ENCODE measurements at places on chromosomes 12 and 14.

DNA sequence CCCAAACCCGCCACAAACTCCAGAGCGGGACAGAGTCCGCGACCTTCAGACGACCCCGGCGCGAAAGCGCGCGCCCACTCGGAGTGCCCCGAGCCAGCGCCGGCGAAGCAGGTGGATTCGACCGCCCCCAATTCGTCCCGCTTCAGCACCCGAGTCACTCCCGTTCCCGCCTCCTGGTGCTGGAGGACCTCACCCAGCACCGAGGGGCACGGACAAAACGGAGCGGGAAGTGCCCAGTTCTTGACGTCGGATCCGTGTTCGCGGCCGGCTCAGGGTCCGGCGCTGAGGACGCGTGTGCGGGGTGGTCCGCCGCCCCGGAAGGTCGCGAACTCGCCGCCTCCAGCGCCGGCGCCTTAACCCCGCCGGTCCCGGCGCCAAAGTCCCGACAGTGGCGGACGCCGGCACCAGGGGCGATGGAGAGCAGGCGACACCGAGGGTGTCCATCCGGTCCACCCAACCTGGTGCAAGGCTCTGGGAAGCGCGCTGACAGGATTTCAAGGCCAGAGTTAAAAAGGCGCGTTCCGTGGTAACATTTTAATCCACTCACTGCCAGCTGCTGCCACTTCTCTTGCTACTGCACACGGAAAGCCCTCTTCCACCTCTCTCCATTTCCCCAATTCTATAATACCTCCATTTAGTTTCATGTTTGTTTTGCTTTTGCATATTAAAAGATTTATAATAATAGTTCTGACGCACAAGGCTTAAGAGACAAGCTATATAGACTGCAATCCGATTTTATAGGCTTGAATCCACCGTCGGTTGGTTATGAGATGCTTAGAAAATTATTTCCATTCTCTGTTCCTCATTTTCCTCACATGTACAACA, 240.0 kb upstream of the CPNE8 start:
- no peak for DNase-seq

GRCh38 chr12:92123780-92124688, 21.6 kb downstream of the BTG1 start:
- no peak for DNase-seq

GRCh38 chr12:108514468-108514972, 557 bp upstream of the FICD start:
- DNase-seq: no peak

DNA sequence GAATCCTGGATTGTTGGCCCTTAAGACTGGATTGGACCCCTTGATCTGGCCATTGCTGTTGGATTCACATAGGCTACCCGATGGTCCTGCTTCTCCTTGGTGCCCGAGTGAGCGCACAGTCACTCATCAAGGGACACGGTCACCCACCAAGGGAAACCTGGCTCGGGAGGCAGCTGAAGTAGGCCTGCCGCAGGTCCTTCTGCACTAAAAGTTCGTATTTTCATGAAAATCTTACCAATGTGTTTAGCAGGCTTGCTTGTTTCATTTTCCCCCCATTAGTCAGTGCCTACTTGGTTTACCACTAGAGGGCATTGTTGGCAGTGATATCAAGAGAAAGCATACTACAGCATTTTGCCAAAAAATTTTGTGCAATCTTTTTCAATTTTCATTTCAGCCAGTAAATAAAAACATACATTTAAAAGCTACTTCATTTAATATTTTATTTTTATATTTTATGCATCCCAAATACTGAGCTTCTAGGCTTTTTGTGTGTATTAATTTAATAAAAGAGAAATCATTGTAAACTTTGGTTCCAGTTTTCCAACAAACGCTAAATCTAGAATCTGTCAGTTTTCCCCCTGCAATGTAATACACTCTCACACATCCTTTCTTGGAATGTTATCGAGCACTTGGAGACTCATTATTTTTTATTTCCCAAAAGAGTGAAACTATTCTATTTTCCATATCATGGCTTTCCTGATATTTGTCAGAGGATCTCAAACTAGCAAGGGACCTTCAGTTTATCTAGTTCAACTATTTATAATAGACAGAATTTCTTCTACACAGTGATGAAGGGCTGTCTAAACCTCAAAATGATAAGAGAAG, 116.7 kb downstream of the LMNTD1 start:
- peak; percentile 74 for DNase-seq

DNA sequence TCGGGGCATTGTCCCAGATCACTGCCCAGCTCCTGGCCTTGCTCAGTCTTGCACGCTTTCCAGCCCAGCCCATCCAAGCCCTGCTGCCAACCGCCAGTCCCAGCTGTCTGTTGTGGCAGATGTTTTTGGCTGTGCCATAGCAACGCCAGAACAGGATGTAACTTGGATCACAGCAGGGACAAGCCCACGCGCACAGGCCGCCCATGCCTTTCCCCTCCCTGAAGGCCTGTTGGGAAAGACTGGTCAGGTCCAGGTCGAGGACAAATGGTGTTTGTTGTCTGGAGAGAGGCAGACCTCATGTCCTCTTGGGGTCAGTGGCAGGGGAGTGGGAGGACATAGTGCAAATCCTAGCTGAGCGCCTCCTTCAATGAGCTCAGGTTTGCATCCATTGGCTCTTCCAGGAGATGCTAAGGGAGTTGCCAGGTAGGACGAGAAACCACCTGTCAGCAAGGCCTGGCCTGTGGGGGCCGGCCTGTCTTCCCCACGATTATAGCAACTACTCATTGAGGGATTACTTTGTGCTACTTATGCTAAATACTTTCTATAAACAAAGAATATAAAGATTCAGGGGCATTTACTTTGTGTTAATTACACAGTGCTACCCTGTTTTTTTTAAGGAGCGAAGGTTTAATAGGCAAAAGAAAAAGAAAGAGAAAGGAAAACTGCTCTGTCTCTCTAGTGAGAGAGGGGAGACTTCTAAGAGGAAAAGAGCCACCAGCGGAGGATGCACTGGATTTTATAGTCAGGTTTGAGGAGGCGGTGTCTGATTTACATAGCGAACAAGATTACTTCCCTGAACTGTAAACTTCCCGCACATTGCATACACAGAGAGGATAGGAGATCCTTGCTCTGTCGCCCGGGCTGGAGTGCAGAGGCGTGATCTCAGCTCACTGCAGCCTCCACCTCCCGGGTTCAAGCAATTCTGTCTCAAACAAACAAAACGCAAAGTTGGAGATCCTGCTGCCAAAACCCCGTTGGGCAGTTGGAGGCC, 42.8 kb upstream of the CORO1C start:
- DNase-seq: peak; percentile 23

- DNase-seq: no peak
Observed at GRCh38 chr14:35229792-35230089, 62.4 kb upstream of the PSMA6 start.

GRCh38 chr14:94646481-94646880, 34.3 kb downstream of the SERPINA3 start:
- DNase-seq: no peak

DNA sequence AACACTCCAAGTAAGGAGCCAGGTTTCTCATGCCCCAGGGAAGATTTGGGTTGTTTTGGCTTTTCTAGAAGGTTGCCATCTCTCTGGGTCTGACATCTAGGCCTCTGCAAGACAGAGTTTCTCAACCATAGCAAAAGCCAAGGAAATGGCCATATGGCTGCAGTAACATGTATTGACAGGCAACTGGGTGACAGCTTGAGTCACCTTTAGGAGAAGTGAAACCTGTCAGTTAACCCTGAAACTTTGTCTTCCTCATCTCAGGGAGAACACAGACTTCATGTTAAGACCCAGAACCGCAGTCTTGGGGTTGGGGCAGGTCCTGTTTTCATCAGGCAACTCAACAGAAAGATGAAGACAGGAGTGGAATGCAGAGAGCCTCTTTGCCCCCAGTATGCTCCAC, 46.0 kb upstream of the PLBD1 start:
- no peak for DNase-seq

DNA sequence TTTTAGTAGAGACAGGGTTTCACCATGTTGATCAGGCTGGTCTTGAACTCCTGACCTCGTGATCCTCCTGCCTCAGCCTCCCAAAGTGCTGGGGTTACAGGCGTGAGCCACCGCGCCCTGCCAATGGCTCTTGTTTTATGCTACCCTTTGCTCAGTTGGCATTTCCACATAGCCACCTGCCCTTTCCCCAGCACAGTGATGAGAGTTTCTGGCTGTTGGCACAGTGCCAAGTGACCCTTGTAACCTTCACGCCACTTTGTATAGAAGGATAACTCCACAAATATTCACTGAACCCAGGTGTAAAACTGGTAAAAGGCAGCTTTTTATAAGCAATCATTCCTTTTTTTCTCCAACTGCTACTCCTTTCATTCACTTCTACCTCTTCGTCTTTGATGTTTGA, 18.5 kb upstream of the CCDC175 start:
- DNase-seq: no peak

GRCh38 chr14:68283378-68284123, 464.0 kb downstream of the RAD51B start:
- no peak for DNase-seq
